ENCODE measurements at places on chromosomes 2 and 18.

DNA sequence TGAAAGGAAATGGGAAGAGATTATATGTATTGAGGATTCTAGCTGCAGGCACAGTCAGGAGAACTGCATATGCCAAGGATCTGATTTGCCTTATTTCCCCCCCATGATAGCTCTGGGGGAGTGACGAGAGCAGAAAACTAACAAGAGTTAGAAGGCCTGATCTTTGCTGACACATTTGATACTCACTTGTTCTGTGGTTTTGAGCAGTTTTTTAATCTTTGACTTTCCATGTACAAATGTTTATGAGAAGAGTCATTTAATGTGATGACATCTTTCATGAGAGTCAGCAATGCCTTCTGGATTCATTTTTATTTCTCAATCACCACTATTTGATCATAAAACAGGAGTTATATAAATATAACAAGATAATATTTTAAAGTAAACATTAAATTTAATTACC, 12.7 kb upstream of the SERPINB7 start:
- H3K36me3 ChIP-seq = no peaks in the 10 kb centered on the region
- H3K27ac ChIP-seq = no peak overlapping the region
- H3K27me3 ChIP-seq = no peaks in the 10 kb centered on the region
- no peak overlapping the region for H3K4me3 ChIP-seq
- no peak for DNase-seq

GRCh38 chr18:8081267-8081666, 514.2 kb downstream of the PTPRM start:
- H3K36me3 ChIP-seq = no peaks in the 10 kb centered on the region
- no peak overlapping the region for H3K27ac ChIP-seq
- no peaks in the 10 kb centered on the region for H3K4me1 ChIP-seq
- H3K27me3 ChIP-seq = no peaks in the 10 kb centered on the region
- no peak overlapping the region for H3K4me3 ChIP-seq
- DNase-seq = no peak

DNA sequence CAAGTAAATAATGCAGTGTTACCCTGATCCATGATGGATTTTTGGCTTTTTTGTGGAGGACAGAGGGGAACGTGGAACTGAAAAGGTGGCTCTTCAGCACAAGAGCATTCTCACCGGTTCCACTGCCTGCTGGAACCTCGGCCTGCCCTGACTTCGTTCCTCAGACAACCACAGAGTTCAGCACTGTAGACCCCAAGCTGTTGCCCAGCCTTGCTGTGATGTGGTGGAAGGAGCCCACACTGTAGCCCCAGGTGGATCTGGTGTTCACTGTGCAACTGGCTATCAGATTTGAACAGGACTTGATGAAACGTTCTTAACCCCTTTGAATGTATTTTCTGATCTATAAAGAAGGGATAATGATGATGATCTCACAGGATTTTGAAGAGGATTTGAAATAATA, 293.5 kb downstream of the TRIB2 start:
- no peaks in the 10 kb centered on the region for H3K36me3 ChIP-seq
- DNase-seq = no peak
- peaks cover 8% of the 10 kb centered on the region for H3K4me1 ChIP-seq
- no peak overlapping the region for H3K4me3 ChIP-seq

- DNase-seq = no peak
- H3K4me1 ChIP-seq = peaks cover 11% of the 10 kb centered on the region
- H3K4me3 ChIP-seq = no peak overlapping the region
These were observed 10.5 kb downstream of the COLEC12 start for GRCh38 chr18:490024-490366.

DNA sequence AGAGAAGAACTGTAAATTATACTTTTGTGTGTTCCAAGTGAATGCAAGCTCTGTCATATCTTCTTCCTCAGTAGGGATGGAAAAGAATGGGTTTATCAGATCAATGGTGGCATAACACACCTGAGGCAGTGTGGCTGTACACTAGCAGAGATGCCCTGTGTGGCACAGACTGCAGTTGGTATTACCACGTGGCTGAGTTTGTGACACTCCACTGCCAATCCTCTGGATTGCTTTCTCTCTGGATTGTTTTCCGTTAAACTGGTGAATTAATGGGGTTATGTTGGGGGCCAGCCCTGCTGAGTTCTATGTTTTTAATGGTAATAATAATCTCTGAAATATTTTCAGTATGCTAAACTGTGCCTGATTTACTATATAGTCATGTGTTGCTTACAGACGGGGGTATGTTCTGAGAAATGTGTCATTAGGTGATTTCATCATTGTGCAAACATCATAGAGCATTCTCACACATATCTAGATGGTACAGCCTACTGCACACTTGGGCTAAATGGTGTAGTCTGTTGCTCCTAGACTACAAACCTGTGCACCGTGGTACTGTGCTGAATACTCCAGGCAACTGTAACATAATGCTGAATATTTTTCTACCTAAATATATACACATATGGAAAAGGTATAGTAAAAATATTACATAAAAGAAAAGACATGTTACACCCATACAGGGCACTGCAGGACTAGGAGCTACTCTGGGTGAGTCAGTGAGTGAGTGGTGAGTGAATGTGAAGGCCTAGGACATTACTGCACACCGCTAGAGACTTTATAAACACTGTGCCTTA, 84.7 kb upstream of the ST6GAL2 start:
- no peak for DNase-seq
- H3K4me3 ChIP-seq = no peak overlapping the region
- H3K4me1 ChIP-seq = no peaks in the 10 kb centered on the region
- H3K27me3 ChIP-seq = no peaks in the 10 kb centered on the region
- no peaks in the 10 kb centered on the region for H3K36me3 ChIP-seq
- H3K27ac ChIP-seq = peak overlapping the region; percentile 4

DNA sequence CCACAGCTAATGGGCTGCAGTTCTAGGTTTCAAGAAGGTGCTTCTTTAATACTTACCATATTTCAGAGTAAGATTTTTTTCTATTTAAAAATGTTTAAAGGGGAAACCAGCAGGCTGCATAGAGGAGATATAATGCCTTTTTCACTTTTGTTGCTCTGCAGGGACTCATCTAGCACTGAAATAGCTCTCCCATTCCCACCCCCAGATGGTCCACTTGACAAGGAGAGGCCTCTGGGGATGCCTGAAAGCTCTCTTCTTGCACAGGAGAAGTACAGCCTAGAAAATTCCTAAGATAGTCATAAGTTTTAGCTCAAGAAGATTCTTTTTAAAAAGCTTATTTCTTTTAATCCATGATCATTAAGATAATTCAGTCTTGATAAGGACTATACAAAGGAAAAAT, 126.4 kb downstream of the CDH2 start:
- no peaks in the 10 kb centered on the region for H3K36me3 ChIP-seq
- no peaks in the 10 kb centered on the region for H3K4me1 ChIP-seq
- H3K4me3 ChIP-seq = no peak overlapping the region
- no peak for DNase-seq
- H3K27me3 ChIP-seq = no peaks in the 10 kb centered on the region

- H3K27me3 ChIP-seq = no peaks in the 10 kb centered on the region
- no peaks in the 10 kb centered on the region for H3K36me3 ChIP-seq
- DNase-seq = no peak
- no peak overlapping the region for H3K4me3 ChIP-seq
These were observed 50.4 kb downstream of the POLR1A start for GRCh38 chr2:86055314-86055713.

GRCh38 chr2:236688563-236689392, 119.2 kb downstream of the ACKR3 start:
- H3K4me3 ChIP-seq = no peak overlapping the region
- no peaks in the 10 kb centered on the region for H3K27me3 ChIP-seq
- H3K36me3 ChIP-seq = no peaks in the 10 kb centered on the region
- no peak for DNase-seq
